RPMI8226 (cell line): ENCODE measurements at places on chromosomes 3 and 15.
A peak's percentile ranks its signal among the peaks of the same experiment; 100 is the strongest.

- DNase-seq, result peak; percentile 8
Observed at GRCh38 chr3:27279123-27279522, 90.1 kb downstream of the NEK10 start.

DNA sequence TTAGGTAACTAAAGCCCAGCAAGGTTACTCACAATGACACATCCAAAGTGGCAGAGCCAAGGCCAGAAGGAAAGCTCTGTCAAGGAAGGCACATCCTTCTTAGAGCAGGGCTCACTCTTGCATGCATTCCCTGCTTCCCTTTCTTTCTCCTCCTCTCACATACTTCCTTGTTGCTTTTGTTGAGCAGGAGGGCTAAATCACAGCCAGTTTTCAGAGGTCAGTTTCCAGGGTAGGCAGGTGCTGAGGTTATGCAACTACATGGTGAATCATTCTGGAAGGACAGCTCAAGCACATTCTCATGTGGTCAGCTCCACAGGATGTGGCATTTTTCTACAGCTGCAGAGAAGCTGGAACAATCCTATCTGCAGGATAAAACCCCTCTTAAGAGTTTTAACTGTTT lies 275.6 kb downstream of the ZNF621 start:
- no peak for DNase-seq

DNA sequence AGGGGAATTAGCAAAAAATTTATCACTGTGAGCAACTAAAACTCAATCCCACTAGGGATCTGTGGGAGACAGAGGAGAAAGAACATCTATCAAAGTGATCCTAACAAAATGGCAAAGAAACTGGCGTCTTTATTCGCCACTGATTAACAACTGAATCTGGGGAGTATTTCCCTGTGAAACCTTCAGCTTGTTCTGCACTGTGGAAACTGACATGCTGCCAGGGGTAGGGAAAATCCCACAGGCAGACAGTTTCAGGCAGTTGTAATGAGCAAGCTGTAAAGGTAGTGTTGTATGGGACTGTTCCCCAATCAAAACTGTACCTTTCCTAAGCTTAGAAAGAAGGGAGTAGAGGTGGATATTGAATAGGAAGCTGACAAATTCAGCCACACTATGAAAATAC lies 611.7 kb downstream of the VGLL3 start:
- DNase-seq, result no peak

DNA sequence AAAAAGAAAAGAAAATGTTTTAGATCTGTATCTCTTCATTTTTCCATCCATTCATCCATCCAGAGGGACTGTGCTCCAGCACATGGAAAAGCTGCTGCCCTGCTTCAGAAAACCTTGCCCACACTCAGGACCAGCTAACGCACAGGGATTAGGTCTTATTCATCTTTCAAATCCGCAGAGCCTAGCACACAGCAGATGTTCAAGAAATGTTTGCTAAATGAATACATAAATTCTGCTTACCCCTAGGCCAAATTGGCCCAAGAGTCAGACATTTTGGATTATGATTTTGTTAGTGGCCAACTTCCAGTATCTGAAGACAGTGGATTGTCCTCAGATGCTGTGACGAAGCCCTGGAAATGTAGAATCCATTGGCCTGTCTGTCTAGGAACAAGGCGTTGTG lies 71.4 kb downstream of the GHSR start:
- no peak for DNase-seq

- DNase-seq, result no peak
Observed at GRCh38 chr15:71349736-71350526, 234.7 kb downstream of the THSD4 start.

DNA sequence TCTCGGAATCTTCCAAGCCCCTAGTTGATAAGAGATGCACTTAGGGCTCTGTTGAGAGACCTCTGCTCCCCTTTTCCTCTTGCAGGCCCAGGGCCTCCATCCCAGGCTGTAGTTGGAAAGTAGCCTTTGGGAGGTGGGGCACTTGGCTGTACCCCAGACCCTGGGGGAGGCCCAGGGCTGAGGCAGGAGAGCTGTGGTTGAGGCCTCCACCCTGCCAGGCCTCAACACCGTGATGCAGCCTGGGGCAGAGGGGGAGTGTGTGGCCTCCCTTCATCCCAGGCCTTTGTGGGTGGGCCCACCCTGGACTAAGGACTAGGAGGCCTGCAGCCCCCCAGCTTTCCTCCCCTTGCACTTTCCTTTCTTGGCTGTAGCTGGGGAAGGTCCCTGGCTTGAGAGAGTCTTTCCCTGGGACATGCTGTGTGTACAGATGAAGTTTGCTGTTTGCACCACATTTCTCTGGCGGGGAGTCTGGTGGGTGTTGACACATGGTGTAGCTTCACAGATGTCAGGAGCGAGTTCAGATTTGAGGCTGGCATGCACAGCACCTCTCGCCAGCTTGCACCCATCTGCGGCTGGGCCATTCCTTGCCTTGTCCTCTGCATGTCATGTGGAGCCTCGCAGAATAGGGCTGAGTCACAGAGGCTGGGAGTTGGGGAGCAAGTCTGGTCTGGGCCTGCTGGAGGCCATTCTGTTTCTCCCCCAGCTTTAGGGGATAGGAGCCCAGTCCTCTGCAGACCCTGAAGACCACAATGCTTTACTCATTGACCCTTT lies 13.7 kb downstream of the PLEKHO2 start:
- no peak for DNase-seq

DNA sequence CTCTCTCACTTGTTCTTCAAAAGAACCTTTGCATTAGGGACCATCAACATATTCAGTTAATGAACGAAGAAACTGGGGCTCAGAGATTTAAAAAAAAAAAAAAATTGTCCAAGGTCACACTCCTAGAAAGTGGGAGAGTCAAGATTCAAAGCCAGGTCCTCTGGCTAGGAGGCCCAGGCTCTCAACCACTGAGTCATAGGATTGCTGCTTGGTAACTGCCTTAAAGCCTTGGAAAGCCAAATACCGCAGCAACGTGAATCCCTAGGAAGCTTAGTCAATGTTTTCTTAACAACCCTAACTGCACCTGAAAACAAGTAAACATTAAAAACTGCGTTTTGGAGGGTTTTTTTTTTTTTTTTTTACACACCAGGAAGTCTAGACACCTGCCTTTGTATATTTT lies 156.8 kb downstream of the WNT5A start:
- DNase-seq, result no peak

GRCh38 chr15:73596174-73596573 lies 37.0 kb downstream of the NPTN start:
- DNase-seq, result no peak

DNA sequence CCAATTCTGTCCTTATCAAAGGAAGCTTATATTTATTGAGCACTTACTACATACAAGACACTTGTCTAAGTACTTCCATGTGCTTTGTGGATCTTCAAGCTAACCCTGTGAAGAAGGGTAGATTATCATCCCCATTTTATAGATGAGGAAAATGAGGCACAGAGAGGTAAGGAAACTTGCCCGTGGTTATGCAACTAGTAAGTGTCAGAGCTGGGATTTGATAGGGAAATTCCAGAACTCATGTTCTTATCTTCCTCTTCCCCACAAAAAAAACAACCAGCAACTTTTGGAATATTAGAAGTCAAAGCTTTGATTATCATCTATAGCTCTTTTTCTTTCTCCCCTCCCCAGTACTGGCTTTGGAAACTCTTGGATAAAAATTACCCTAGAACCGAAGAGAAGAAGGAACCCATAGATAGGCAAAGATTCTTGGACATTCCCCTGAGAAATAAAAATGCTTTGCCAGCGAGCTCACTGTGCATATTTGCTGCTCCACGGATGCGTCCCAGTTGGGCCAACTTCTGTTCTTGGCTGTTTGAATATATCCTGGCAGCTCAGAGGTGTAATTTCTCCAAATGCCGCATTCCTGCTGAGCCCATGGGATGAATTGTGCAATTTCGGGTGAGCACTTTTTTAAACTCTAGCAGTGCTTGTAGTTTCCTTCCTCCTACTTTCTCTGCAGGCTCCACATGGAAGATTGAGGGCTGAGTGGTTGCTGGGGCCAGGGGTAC lies 591.5 kb upstream of the CFAP20DC start:
- DNase-seq, result no peak

DNA sequence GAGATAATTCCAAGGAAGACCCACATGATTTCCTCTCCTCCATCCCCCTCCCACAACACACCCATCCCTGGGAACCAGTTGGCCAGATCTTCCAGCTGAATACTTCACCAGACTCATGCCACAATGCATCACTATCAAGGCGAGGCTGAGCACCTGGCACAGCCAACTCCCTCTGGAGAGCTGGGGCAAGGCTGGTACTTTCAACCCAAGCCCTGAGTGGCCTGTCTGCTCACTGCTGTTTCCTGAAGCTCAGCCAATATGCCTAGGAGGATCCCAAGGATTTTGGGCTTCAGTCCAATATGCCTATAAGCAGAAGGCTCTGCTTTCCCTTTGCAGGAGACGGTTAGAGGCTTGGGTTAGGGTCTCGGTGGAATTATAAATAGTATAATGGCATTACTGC lies 90.9 kb upstream of the NEO1 start:
- DNase-seq, result no peak

DNA sequence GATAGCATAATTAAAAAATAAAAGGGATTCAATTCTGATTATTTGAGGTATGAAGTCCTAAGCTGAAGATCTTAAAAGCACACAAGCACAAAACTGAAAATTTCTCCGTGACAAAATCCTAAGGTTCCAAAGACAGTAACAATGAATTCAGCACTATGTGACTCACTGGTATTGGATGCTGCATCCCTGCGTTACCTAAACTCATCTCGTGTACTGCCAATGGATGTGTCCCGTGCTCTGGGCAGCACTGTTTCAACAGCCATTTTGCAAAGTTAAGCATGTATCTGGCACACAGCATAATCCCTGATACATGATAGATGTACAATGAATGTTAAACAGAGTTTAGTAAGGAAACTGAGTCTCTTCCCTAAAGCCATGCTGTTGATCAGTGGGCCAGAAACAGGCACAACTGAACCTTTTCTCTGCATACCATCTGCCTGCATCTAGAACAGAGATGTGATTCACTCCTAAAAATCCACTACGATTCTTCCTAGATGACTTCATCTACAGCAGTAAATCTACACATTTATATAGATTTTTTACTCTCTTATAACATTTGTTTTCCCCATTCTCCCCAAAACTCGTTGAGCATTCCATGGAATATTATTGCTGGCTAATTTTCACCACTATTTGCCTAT lies 14.3 kb downstream of the SUCLG2 start:
- DNase-seq, result no peak

DNA sequence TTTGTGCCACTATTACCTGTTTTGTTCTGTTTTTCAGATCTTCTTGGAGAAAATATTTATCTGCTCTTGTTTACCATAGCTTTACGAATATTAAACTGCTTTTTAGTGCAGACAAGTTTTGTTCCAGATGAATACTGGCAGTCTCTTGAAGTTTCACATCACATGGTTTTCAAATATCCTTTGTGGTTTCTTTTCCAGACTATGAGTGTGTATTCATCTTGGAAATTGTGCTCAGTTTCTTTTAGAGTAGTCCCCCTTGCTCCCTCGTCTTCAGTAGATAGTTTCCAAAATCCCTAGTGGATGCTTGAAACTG lies 1.2 kb downstream of the PIGB start:
- DNase-seq, result no peak

DNA sequence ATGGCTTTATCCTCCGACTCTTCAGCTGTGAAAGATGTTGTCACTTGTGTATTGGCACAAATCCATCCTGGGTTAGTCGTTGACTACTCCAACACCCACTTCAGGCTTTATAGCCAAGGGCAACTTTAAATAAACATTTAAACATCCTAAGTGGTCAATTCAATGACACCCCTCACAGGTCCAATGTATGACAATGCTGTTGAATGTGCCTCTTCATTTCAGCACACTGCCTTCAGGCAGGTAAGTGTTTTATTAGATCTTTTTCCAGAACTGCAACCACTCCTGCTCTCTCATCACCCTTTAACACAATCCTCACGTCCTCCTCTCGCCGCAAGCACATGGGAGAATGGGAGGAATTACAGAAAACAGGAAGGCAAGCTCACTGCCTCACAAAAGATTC lies 30.3 kb downstream of the IL12A start:
- no peak for DNase-seq

DNA sequence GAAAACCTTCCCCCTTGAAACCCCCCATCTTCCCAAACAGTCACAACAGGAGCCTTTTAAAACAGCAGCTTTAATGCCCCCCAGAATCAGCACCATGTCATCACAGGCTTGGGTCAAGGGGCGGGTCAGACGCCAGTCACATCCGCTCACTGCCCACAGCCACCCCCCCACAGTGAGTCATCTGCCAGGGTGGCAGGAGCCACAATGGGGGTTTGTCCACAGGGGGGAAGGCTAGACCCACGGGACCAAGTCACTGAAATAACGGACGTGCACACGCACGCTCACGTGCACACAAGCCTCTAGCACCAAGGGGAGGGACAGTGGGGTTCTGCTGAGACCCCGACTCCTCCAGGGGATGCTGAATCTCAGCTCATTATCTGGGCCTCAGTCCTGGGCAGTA lies 441 bp upstream of the UCN2 start:
- no peak for DNase-seq

- no peak for DNase-seq
Observed at GRCh38 chr3:153911116-153911515, 210.1 kb upstream of the ARHGEF26 start.

- no peak for DNase-seq
Observed at GRCh38 chr15:81007428-81008064, 6.8 kb downstream of the TLNRD1 start.

- DNase-seq, result no peak
Observed at GRCh38 chr3:177713928-177714900, 516.9 kb upstream of the TBL1XR1 start.

GRCh38 chr3:110754212-110754916 lies 317.3 kb upstream of the NECTIN3 start:
- no peak for DNase-seq

GRCh38 chr3:108485146-108485545 lies 25.2 kb downstream of the MYH15 start:
- DNase-seq, result no peak

DNA sequence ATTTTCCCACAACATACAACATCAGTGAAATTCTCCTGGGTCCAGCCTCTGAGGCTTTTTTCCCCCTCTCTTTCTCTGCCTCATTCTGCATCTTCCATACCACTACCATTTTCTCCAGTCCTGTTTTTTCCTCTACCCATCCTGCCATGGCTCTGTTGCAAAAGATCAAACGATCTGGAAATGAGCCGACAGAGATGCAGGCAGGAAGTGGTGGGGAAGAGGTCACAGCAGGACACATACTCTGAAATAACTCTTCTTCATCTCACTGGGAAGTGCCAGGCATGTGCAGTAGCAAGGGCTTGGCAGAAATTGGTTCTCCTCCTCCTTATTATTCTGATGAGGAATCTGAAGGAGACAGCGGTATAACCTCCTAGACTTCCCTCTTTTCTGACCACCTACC lies 114.3 kb downstream of the CORO2B start:
- no peak for DNase-seq

DNA sequence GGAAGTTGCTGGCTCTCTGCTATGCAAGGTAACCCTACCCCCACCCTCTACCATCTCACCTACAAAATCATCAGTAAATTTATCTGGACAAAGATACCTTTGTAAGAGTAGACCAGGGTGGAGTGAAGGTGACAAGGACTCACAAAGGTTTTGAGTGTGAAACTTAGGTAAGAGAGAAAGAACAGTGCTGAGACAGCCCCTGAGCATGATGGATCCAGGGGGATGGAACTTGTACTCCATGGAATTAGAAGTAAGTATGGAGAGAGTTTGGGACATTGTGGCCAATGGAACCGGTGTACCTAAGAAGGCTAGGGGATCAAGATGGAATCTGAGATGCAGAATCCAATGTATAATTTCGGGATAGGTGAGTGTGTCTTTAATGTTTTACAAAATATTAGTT lies 153.0 kb upstream of the NSMCE3 start:
- no peak for DNase-seq

GRCh38 chr15:38414357-38414756 lies 39.6 kb upstream of the FAM98B start:
- DNase-seq, result peak; percentile 70

- DNase-seq, result no peak
Observed at GRCh38 chr15:57306944-57307411, 69.3 kb upstream of the CGNL1 start.
